ENCODE measurements at places on chromosomes 2 and 18.

DNA sequence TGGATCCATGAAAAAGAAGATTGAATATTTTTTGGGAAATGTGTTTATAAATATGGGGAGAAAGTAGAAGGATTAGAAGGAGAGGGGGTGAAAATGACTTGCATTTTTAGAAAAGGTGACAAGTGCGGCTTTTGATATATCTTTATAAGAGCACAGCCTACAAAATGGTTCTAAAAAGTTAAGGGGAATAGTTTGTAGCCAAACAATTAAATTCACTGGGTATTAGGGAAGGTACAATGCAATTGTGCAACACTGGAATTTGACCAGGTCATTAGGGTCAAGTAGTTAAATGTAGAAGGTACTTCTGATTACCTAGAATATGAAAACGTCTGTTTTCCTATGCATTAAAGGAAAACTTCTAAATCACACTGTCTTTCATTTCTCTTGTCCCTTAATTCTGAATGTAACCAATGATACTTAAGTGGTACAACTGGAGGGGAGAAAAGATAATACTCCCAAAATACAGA lies 44.5 kb upstream of the SERTAD2 start:
- no peak for DNase-seq

DNA sequence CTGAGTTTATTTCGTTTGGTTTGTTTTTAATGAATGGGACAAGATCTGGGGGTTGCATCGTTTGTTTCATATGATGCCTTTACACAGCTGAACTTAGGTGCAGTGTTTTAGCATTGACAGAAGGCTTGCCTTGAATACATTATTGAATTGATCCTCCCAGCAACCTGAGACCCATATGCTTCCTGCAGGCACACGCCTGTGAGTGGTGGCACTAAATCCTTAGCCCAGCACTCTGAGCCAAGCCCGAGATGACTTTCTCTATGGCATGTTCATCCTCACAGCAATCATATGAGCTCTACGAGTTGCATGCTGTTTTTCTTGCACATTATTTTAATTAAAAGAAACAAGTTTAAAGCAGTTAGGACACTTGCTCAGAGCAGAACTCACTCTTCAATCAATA lies 47.8 kb upstream of the AGAP1 start:
- no peak for DNase-seq

DNA sequence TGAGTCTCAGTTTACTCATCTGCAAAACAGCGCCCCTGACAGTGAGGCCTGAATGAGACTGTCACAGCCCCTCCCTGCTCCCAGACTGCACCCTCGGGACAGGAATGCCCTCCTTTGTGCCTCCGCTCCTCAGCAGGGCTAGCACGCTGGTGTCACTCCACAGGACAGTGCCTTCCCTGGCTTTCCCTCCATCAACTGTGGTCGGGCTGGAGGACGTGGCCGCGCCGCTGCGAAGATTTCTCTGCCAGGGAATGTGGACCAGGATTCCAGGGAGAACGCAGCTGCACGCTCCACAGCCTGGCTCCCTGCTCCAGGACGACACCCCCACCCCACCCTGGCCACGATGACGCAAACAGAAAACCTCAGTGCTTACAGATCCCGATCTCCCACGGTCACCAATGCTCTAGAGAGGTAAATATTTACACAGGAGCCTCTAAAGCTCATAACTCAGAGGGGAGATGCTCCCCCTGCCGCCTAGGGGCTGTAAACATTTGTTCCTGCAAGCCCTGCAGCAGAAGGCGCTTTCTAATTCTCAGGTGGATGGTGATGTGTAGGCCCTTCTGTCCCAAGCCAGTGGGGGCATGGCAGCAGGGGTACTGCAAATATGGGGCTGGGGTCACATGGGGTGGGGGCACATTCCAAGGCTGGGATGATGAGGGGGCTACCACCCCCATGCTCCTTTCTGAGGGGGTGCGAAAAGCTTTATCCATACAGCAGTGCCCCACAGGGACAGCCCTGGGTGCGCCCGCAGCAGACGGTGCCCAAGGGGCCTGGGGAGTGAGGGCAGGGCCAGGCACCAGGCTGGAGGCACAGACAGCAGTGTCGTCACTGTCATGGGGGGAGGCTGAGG lies 12.4 kb downstream of the HS6ST1 start:
- DNase-seq = no peak

DNA sequence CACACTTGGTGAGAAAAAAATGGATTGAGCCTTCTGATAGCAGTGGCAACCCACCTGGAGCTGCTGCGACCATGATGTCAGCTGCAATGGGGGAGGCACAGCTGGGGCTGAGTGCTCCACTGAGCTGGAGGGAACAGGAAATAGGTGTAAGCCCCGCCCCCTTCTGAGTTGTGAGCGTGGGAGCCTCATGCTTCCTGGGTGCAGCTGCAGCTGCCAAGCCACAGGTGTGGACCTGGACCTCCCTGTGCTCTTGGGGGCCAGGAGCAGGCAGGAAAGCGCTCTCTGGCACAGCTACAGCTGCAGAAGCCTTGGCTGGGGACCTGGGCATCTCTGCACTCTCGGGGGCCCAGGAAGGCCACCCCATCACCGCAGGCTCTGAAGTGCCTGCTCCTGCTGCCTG lies 970.6 kb downstream of the DCDC2C start:
- DNase-seq = no peak

DNA sequence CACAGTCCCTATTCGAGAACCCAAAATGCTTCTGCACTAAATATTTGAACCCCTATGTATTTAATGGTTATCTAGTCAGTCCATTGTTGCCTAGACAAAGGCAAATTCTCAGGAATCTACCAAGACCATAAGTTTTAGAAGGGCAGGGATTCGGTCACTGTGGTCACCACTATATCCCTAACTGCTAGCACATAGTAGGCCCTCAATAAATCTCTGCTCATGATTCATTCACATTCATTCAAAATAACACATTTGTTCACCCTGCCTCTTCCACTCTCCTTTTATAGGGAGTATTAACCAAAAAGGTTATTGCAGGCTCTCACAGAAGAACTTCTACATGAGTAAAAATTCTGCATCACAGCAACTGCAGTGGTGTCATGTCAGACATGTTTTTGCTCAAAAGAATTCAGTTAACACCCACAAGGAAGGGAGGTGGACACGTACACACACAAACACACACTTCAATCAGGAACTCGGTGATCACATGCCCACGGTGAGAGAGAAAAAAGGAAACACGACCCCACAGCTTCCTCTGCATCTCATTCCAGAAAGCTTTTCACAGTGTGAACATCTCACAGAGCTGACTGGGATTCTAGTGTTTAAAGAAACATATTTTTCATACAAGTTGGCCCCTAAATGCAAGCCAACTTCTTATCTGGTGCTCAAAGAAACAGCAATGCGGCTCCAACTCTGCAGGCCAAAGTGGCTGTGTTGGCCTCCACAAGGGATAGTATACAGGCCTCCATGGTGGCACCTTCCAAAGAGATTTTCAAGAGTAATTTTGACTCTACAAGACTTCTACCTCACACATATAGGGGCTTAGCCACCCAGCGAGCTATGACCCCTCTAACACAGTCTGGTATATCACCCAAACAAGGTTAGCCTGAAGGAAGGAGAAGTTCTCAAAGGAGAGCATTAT lies 98.0 kb downstream of the ANKRD44 start:
- no peak for DNase-seq

- DNase-seq = no peak
Measured at GRCh38 chr2:137747509-137747908, 216.8 kb upstream of the HNMT start.

DNA sequence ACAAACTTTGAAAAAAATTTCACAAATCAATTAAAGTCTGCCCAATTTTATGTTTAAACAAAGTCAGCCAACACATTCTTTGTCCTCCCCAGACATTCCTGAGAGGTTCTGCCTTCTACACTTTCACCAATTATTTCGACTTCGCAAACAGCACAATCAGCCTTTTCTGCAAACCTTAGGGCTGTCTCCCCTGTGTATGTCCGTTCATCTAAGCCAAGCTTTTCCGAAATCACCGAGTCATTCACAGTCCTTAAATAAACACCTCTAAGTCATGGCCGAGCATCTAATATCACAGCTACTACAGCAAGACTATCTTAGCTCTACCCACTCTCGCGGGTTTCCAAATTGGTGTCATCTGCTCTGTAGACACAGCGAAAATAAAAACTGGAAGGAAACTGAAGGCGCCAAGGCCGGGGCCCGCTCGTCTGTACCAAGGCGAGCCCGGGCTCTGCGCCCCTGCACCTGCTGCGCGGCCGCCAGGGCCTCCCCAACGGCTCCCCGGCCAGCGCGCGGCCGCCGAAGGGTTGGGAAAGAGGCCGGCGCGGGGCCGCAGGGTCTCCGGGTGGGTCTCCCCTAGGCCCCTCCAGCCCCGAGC lies 730 bp downstream of the ODC1 start:
- DNase-seq = peak; percentile 28

DNA sequence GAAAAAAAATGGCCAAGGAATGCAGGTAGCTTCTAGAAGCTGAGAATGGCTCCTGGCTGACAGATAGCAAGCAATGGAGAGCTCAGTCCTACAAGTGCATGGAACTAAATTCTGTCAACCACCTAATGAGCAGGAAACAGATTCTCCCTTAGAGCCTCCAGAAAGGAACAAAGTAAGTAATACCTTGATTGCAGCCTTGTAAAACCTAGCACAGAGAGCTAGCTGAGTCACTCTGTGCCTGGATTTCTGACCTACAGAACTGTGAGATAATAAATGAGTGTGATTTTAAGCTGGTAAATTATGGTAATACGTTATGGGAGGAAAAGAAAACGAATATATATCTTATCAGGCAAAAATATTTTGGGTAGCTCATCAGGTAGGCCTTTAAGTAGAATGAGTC lies 7.4 kb upstream of the LNPK start:
- DNase-seq = no peak

DNA sequence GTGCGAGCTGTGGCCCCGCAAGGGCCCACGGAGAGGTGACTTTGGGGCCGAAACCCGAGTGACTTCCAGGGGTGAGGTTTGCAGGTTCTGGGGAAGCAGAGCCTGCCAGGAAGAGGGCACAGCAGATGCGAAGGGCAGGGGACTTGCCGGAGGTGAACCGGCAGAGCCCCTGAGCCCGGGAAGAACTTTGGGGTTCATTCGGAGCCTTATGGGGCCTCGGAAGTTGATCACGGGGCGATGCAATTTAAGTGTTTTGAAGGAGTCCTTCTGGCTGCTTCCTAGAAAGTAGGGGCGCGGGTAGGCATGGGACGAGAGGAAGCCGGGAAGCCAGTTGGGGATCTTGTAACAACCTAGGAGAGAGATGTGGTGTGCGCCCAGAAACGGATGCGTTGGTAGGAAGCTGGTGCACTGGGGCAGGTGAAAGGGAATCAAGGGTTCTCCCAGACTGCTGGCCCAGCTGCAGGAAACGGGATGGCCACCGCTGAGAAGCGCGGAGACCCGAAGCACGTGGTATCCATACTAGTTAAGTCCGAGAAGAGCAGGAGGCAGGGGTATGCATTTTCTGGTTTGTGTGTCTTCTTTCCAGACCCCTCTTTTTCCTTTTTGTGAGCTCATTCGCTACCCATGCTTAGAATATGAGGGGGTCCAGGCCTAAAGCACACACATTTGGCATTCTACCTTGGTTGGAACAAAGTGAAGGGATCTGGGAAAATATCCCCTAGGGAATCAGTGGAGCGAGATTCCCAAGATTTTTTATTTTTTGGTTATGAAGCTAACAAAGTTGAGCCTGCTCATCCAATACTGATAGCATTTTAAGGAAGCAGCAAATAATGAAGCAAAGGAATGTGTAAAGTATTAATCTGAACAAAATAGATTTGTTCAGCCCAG lies 758 bp downstream of the SCLY start:
- peak; percentile 36 for DNase-seq

- DNase-seq = no peak
Measured at GRCh38 chr2:164542581-164543021, 78.7 kb downstream of the GRB14 start.

- no peak for DNase-seq
Measured at GRCh38 chr2:195468771-195469170, 188.3 kb upstream of the SLC39A10 start.

- no peak for DNase-seq
Measured at GRCh38 chr2:219967247-219968245, 340.1 kb downstream of the SLC4A3 start.

- no peak for DNase-seq
Measured at GRCh38 chr2:239673641-239674040, 272.8 kb upstream of the HDAC4 start.

GRCh38 chr2:169672406-169672805 lies 21.8 kb downstream of the CFAP210 start:
- DNase-seq = no peak

DNA sequence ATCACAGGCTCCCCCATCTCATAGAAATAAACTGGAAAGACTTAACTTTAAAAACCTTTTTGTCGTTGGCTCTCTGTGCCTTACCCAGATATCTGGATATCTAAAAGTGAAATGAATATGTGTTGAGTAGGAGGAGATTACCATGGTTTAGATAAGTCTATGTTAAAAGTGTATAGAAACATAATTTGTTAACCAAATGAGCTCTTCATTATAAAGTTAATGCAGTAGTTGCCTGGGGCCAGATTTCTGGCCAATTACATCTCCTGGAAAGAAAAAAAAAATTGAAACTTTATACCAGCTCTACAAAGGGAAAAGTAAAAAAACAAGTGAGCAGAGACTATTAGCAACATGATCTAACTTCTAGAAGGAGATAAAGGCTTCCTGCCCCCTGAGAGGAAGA lies 259.6 kb upstream of the UBE2E3 start:
- DNase-seq = no peak

DNA sequence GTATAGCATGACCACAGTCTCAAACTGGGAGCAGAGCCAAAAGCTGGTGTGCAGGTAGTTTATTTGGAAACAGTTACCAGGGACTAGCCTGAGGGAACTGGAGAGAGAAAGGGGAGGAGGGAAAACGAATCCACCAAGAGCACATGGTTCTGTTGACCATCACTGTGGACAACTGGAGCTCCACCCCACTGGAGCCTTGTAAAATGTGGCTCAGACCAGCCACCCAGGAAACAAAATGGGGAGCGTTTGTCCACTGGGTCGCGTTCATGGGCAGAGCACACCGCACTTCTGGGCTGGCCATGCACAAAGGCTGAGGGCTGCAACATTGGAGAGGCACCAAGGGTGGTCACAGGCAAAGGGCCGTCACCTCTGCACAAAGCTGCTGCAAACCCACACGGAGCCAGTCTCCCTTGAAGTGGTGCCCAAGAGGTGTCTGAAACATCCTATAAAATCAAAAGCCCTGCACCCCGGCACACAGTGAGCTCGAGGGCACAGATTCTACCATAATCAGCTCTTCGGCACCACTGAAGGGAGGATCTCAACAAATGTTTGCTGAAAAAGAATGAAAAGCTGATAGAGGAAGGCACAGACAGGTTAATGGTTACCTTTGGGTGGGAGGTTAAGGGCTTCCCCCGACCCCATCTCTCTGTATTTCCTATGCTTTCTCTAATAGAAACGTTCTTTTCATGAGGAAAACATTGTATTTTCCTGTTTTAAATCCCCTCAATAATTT lies 192.9 kb downstream of the INHBB start:
- DNase-seq = no peak

DNA sequence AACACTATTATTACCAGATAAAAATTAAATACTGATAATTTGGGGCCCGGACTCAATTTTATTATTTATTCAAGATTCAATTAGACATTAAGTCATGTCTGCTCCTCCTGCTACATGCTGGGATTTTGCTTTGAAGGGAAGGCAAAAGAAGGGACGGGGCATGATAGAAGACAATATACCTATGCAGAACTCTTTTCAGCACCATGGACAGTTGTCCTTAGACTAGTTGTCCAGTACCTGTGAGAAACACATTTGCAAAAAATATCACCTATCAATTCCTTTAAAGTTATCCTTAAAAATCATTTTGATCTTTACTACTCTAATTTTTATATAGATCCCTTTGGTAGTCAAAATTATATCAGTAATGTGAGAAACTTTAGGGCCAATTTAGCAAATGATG lies 100.2 kb upstream of the SULT1C3 start:
- DNase-seq = no peak

- DNase-seq = no peak
Measured at GRCh38 chr2:197972061-197972460, 167.7 kb downstream of the PLCL1 start.

- peak; percentile 30 for DNase-seq
Measured at GRCh38 chr18:61635901-61636528, 256.8 kb downstream of the RNF152 start.
